Caco-2 (cell line): ENCODE measurements at places on chromosomes 2 and 18. TPM values are rescaled to one million over a fixed set of nuclear protein-coding genes. Genes with fewer than 3 reads are reported as not detected.

FBXO15 gene
- 0.29 TPM in 1 of 2 replicates, not detected in the other for total RNA-seq

DNAJC5G gene
- total RNA-seq = 0.25 and 0.51 TPM in 2 replicates

UGT1A10 gene
- total RNA-seq = 0.77 and 1.0 TPM in 2 replicates

IMP4 gene
- total RNA-seq = 105 and 120 TPM in 2 replicates

TRMT61B gene
- 19.9 and 20.0 TPM in 2 replicates for total RNA-seq

LYG2 gene
- total RNA-seq = not detected in 2 replicates

DNA sequence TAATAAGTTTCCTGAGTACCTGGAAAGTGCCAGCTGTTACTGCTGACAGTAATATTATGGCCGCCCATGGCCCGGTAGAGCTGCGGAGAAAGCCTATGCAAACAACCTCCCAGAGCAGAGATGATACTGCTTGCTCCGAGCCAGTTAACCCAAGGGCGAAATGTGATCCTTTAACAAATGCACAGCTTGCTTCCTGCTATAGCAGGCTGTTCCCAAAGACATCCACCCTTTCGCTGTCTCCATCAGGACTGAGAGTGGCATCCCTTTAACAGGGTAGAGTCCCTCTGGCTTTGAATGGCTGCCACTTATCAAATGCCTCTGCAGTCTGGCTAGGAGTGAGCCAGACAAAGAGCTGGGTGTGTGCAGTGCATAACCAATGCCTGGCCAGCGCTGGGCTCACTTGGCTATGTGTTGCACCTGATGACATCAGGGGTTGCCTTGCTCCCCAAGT is 69.7 kb upstream of the DAPL1 start:
- H3K4me1 ChIP-seq = peaks cover 17% of the 10 kb centered on the region
- no peak overlapping the region for H3K4me3 ChIP-seq
- no peak overlapping the region for H3K27ac ChIP-seq
- no peaks in the 10 kb centered on the region for H3K27me3 ChIP-seq

DNA sequence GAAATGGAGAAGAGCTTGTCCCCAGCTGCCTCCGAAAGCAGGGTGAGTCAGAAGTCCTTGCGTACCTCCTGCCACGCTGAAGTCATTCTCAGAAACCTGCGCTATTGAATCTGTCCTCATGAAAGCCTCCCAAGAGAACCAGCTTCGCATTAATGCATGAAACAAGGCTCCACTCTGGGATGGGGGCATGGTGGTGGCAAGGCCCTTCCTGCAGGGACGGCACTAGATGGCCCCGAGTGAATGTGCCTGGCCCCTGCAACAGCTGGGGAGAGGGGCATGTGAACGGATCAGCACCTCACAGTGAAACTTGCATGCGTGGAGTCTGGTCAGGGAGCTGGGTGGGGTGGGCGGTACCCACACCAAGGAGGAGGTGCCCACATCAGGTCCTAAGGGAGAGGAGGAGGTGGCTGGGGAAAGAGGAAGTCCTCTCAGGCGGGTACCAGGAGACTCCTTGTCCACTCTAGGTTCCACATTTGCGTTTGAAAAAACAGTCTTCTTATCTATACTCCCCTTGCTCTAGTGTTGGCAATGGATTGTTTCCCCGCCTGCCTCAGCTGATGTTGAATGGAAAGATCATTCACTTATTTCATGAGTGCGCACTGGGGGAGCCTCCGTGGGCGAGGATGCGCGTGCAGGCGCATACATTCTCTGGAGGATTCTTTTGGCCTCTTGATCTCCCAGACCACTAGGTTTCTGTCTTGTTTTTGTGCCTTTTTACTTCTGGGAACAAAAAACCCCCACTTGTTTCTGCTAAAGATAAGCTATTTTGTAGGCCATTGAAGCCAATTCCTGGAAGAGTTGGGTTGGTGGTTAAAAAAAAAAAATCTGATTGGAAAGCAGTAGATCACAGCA is 104.7 kb downstream of the KLHL29 start:
- DNase-seq = no peak
- H3K4me1 ChIP-seq = no peaks in the 10 kb centered on the region
- no peaks in the 10 kb centered on the region for H3K36me3 ChIP-seq
- H3K4me3 ChIP-seq = no peak overlapping the region
- H3K27me3 ChIP-seq = no peaks in the 10 kb centered on the region; the same call in 1 of the 2 replicates

DNA sequence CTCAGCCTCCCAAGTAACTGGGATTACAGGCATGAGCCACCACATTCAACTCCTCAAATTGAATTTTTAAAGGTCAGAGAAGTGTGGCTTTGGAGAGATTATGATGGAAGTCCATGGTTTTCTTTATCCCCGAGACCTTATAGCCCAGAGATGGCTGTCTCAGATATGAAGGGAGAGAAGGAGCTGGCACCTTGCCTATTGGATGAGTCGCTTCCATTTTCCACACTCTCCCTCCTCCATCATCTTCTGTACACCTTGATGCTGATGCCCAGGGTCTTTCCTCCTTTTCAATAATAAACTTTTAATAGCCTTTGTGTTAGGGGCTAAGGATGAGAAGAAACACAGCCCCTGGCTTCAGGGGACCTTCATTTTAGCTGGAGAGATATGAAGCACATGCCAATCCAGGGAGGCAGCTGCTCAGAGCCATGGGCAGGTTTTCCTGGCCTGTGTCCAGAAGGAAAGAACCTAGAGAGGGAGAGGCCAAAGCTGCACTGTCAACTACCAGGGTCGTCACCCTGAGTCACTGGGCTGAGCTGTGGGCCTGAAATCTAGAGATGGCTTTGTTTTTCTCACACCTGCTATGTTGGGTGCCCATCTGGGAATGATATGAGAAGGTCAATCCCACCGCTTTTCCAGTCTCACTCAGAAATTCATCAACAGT is 146.0 kb upstream of the SERTAD2 start:
- no peak overlapping the region for H3K27ac ChIP-seq
- no peak for DNase-seq
- H3K4me3 ChIP-seq = no peak overlapping the region
- no peaks in the 10 kb centered on the region for H3K36me3 ChIP-seq

GRCh38 chr2:11045294-11045693 is 110.0 kb upstream of the SLC66A3 start:
- H3K27ac ChIP-seq = no peak overlapping the region
- no peaks in the 10 kb centered on the region for H3K27me3 ChIP-seq
- H3K4me1 ChIP-seq = no peaks in the 10 kb centered on the region

DNA sequence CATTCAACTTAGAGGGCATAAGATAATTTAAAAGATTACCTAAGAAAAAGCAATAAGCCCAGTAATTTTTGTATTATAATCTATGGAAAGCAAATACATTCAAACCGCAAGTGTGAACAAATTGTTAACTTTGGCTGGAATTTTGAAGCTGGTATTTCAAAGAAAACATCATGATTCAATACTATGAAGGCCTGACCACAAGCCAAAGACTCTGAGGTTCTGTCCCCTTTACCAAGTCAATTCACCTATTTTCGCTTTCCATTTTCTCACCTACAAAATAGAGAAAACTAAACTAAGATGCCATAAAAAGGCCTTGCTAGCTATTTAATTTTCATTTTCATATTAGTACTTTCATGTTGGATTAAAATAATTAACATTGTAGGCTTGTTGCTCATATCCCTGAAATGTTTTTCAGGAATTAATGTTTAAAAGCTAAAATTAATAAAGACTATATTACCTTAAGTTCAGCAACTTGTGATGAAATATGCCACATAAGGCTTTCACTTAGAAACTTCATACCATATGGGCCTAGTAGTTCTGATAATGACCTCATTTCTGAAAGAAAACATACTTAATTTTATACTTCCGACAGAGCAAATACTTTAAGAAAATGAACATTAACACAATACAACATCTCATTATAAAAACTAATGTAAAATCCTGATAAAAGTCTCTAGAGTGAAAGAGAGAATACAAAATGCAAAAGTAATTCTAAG is 85.7 kb upstream of the FRZB start:
- no peaks in the 10 kb centered on the region; the same call in 1 of the 2 replicates for H3K36me3 ChIP-seq
- H3K4me3 ChIP-seq = no peak overlapping the region
- DNase-seq = no peak
- no peak overlapping the region for H3K27ac ChIP-seq

DNA sequence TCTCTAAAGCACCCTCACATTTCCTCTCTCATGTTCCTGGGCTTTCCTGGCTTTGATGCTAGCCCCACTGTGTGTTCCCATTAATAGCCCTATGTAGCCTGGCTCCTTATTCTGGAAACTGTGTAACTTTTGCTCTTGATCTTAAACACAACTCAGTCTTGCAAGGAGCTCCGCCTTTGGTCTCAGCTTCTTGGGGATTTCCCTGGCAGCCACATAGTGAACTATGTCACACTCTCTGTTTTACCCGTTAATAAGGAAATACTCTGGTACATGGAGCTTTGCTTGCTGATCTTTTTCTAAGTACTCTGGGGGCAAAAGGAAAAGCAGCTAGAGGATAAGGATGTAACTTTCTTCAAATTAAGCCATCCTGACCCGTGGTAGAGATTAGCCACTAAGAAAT is 259.3 kb downstream of the NEDD4L start:
- H3K27ac ChIP-seq = no peak overlapping the region
- no peak for DNase-seq
- no peaks in the 10 kb centered on the region for H3K36me3 ChIP-seq
- H3K4me1 ChIP-seq = no peaks in the 10 kb centered on the region
- no peaks in the 10 kb centered on the region for H3K27me3 ChIP-seq
- H3K4me3 ChIP-seq = no peak overlapping the region

DNA sequence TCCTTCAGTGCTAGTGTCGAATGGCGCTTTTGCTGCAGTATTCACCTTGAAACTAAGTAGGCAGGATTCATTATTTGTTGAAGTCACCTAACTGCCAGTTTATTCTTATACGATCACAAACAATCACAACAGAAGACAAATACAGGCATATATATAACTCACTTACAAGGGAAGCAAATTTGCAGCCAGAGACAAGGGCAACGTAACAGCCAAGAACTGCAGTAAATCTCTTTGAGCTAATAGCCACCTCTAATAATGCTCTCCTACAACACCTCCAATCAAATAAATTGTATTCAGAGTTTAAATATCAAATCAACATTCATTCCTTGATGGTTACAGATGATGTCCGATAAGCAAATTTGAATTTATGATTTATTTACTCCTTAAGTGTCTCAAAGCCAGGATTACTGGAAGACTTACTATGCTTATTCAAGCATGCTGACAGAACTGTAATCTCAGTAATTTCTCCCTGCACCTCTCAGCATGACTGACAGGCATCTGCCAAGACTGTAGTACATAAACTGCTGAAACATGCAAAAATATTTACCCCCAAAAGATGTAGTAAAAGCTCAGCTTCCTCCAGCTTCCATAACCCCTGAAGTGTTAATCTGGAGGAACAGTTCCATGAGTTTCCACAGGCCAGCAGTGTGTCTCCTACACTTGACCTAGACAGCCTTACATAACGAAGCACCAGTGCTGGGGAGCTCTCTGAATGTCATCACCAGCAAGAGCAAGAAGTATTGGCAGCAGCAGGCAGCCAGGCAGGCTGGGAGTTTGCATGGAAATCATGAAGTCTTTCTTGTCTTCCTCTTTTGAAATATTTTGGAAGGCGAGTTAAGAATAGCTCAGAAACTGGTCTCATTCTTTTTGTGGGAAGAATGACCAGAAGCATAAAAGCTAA is 20.9 kb upstream of the SCN1A start:
- no peaks in the 10 kb centered on the region for H3K36me3 ChIP-seq
- H3K27ac ChIP-seq = no peak overlapping the region
- H3K4me1 ChIP-seq = no peaks in the 10 kb centered on the region
- no peaks in the 10 kb centered on the region for H3K27me3 ChIP-seq

DNA sequence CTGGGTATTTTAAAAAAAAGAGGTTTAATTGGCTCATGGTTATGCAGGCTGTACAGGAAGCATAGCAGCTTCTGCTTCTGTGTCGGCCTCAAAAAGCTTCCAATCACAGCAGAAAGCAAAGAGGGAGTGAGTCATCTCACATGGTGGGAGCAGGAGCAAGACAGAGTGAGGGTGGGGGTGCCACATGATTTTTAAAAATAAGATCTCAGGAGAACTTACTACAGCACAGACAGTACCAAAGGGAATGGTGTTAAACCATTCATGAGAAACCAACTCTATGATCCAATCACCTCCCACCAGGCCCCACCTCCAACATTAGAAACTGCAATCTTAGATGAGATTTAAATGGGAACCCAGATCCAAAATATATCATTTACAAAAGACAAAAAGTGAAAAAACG is 14.6 kb downstream of the ZNF519 start:
- no peak overlapping the region for H3K27ac ChIP-seq
- no peak overlapping the region for H3K4me3 ChIP-seq
- H3K27me3 ChIP-seq = no peaks in the 10 kb centered on the region
- DNase-seq = no peak

DNA sequence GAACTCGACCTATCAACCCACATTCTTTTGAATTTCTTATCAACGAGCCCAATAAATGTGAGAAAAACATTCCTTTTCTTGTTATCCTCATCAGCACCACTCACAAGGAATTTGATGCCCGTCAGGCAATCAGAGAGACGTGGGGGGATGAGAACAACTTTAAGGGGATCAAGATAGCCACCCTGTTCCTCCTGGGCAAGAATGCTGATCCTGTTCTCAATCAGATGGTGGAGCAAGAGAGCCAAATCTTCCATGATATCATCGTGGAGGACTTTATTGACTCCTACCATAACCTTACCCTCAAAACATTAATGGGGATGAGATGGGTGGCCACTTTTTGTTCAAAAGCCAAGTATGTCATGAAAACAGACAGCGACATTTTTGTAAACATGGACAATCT is 378.2 kb downstream of the STK39 start:
- H3K4me1 ChIP-seq = no peaks in the 10 kb centered on the region
- no peaks in the 10 kb centered on the region for H3K27me3 ChIP-seq
- no peak overlapping the region for H3K27ac ChIP-seq
- H3K4me3 ChIP-seq = no peak overlapping the region
- no peaks in the 10 kb centered on the region for H3K36me3 ChIP-seq

- H3K4me1 ChIP-seq = no peaks in the 10 kb centered on the region
- H3K36me3 ChIP-seq = no peaks in the 10 kb centered on the region
- no peak for DNase-seq
These were observed 54.9 kb upstream of the CRIM1 start for GRCh38 chr2:36300697-36301096.

DNA sequence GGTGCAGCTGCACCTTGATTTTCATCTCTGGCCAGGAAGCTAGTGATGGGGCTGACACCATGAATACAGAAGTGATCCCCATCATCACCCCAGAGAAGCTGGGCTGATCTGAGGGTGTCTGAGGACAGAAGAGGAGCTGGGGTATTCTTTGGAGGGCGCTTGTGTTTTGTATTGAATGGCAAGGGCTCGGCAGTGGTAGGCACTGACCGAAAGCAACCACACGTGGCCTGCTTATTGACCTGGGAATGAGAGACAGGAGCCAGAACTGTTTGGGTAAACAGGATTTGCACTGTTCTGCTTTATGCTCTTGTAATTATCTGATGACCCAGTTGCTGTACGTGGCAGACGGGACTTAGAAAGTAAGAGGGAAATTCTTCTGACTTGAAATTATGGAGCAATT is 62.6 kb upstream of the RPL31 start:
- no peak overlapping the region for H3K4me3 ChIP-seq
- no peaks in the 10 kb centered on the region for H3K36me3 ChIP-seq
- H3K27me3 ChIP-seq = no peaks in the 10 kb centered on the region
- H3K4me1 ChIP-seq = no peaks in the 10 kb centered on the region
- no peak overlapping the region for H3K27ac ChIP-seq
